Stimulated activated CD8-positive, alpha-beta memory T cell treated with anti-CD3 and anti-CD28 coated beads, Interleukin-2, amount 100 ng/mL, for 48 hours (primary cell): ENCODE measurements at places on chromosomes 5 and 9.

- DNase-seq = no peak
Observed at GRCh38 chr5:80705216-80705769, 50.5 kb upstream of the DHFR start.

- no peak for DNase-seq
Observed at GRCh38 chr9:130756455-130757152, 63.0 kb downstream of the EXOSC2 start.

DNA sequence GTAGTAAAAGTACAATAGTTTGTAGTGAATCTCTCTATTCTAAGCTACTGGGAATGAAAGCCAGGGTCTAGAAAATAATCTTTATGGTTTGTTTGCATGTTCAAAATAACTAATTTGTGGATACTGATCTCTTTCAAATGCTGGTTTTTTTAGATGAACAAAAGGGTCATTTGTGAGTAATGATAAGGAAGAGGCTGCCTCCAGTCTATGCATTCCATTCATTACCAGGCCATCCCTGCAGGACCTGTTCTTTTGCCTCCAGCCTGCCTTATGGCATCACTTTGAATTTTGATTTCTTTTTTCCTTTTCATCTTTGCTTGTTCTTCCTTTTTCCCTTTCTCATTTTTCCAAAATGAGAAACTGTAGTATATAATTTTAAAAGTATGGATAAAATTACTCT is 312.3 kb downstream of the CWC27 start:
- no peak for DNase-seq

DNA sequence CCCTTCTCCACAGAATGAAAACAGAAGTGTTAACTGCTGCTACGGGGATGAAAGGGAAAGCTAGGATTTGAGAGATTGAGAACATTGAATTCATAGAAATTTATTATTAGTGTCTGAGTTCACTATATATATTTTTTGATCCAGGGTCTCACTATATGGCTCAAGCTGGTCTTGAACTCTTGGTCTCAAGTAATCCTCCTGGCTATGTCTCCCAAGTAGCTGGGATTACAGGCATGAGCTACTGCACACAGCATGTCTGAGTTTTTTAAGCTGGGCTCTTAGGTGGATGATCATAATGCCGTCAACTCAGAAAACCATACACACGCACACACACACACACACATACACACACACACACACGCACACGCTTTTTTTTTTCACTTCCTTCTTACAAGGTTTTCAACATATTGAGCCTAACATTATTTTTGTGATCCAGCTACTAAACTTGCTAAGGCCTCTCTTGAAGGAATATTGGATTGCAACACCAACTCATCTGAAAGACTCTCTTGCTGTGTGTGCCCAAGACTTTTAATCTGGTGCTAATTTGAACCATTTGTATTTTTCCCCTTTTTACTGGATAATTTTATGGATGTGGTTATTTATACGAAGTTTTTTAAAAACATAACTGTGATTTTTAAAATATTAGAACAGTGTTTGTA is 1045.4 kb downstream of the DTWD2 start:
- no peak for DNase-seq

DNA sequence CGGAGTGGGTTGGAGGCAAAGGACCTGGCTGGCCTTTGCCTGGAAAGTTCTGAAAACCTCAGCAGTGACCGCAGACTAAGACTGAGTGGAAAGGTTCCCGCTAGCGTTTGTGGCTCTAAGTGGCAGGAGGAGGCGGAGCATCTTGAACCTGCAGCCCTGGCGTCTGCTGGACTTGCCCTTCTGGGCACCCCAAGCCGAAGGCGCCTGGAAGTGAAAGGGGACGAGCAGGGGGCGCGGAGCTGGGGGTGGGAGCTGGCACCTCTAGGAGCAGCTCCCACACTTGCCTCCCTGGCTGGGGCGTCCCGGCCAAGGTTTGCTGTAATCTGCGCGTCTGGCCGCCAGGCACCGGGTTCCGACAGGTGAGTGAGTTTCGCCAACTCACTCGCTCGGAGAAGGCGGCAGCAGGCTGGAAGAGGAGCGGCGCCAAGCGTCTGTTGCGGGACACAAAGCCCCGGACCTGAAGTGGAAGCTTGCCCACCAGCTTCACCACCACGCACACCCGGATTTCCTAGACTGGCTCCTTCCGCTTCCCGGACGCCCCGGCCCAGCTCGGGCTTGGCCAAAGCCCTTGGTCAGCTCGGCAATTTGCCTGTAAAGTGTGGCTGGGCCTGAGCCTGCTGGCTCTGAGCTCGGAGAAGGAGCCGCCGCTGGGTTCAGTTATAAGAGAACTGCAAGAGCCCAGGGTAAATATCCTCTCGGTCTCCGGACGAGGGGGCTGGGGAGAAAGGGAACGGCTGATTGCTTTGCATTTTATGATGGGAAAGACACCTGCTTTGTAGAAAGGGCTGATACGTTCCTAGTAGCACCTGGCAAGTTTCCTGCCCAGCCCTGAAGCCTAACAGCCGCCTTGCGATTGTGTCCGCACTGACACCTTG is at the start of gene GNA14:
TSS of gene GNA14 (minus strand) at position 89 of the 875 bp plus-strand sequence. CDS start 529 bp downstream, outside the sequence.
- no peak for DNase-seq

DNA sequence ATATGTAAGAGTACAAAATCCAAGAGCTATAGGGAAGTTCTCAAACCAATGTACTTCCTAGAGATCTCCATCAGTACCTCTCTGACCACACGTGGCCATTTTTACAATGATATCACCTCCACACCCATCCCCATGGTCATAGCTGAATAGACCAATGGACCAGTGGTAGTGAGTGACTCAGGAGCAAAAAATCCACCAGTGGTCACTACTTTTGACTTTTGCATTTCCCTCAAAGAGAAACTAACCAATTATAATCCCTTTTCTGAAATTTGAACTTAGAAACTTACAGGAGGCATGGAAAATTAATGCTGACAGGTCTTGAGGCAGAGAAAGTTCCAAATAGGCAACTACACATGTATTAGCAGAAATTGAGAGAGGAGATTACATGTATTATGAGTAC is 238.4 kb downstream of the TRPM3 start:
- no peak for DNase-seq

GRCh38 chr9:35725362-35725761 is 6.6 kb downstream of the TLN1 start:
- DNase-seq = no peak

GRCh38 chr5:137400571-137400970 is 98.6 kb downstream of the SPOCK1 start:
- no peak for DNase-seq

GRCh38 chr5:177309351-177310191 is 2.1 kb downstream of the MXD3 start:
- DNase-seq = peak; percentile 64

GRCh38 chr5:20832204-20833080 is 844.4 kb upstream of the CDH18 start:
- DNase-seq = no peak
